ENCODE measurements at places on chromosomes 6 and 20.
A peak's percentile ranks its signal among the peaks of the same experiment; 100 is the strongest.

GRCh38 chr6:82260997-82261732 lies 13.6 kb upstream of the IBTK start:
- no peak overlapping the region for H3K4me3 ChIP-seq
- H3K27me3 ChIP-seq = no peaks in the 10 kb centered on the region
- no peaks in the 10 kb centered on the region for H3K36me3 ChIP-seq
- H3K27ac ChIP-seq = no peak overlapping the region
- no peak for DNase-seq
- peaks cover 4% of the 10 kb centered on the region for H3K4me1 ChIP-seq

GRCh38 chr6:150940941-150941340 lies 75.4 kb downstream of the MTHFD1L start:
- no peak for DNase-seq
- H3K4me1 ChIP-seq = no peaks in the 10 kb centered on the region
- H3K36me3 ChIP-seq = peaks cover 5% of the 10 kb centered on the region
- no peak overlapping the region for H3K4me3 ChIP-seq

DNA sequence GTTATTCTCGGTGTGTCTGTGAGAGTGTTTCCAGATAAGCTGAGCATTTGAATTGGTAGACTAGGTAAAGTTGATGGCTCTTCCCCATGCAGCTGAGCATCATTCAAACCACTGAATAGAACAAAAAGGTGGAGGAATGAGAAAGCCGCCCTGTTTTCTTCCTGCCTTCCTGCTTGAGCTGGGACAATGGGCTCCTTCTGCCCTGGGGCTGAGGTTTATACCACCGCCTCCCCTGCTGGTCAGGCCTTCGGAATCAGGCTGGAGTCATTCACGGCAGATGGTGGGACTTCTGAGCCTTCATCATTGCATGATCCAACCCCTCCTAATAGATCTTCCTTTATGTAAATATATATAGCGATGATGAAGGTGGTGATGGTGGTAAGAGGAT lies 124.9 kb downstream of the ANKRD60 start:
- H3K27ac ChIP-seq = no peak overlapping the region
- H3K27me3 ChIP-seq = peaks cover 14% of the 10 kb centered on the region
- no peaks in the 10 kb centered on the region for H3K36me3 ChIP-seq

GRCh38 chr20:48681873-48682426 lies 145.8 kb downstream of the PREX1 start:
- peaks cover 60% of the 10 kb centered on the region for H3K36me3 ChIP-seq
- H3K4me3 ChIP-seq = no peak overlapping the region
- DNase-seq = no peak
- no peak overlapping the region for H3K27ac ChIP-seq

- no peak overlapping the region for H3K27ac ChIP-seq
- H3K4me1 ChIP-seq = no peaks in the 10 kb centered on the region
- DNase-seq = no peak
- H3K36me3 ChIP-seq = peaks cover 72% of the 10 kb centered on the region
- H3K4me3 ChIP-seq = no peak overlapping the region
- H3K27me3 ChIP-seq = no peaks in the 10 kb centered on the region
Observed at GRCh38 chr20:35009665-35010328, 54.1 kb downstream of the MYH7B start.

DNA sequence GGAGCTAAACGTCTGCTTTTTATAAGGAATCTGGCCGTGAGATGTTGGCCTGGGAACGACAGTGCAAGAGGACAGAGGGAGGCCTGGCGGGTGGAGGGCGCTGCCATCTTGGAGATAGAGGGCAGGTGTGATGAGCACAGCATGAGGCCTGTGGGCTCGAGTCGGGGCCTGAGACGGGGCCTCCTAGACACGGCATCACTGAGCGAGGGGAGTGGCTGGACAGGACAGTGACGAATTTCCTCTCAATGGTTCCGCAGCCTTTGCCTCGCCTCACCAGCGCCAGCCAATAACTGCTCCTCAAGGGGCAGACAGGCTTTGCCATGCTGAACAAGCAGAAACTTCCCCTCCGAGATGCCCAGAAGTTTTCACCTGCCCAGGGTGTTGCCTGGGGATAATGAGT lies 376.7 kb downstream of the THBS2 start:
- no peak for DNase-seq
- H3K36me3 ChIP-seq = no peaks in the 10 kb centered on the region
- no peaks in the 10 kb centered on the region for H3K4me1 ChIP-seq

DNA sequence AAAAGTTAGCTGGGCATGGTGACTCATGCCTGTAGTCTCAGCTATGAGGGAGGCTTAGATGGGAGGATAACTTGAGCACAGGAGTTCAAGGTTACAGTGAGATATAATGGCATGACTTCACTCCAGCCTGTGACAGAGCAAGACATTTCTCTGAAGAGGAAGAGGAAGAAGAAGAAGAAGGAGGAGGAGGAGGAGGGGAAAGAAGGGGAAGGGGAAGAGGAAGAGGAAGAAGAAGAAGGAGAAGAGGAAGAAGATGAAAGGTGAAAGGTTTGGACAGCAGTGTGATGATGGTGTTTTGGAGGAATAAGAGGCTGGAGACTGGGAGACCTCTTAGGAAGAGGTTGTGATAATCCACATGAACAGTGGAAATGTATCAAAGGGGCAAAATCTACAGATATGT lies 410.7 kb upstream of the JAG1 start:
- H3K27ac ChIP-seq = no peak overlapping the region
- H3K27me3 ChIP-seq = no peaks in the 10 kb centered on the region
- H3K4me1 ChIP-seq = no peaks in the 10 kb centered on the region
- no peaks in the 10 kb centered on the region for H3K36me3 ChIP-seq
- no peak for DNase-seq

DNA sequence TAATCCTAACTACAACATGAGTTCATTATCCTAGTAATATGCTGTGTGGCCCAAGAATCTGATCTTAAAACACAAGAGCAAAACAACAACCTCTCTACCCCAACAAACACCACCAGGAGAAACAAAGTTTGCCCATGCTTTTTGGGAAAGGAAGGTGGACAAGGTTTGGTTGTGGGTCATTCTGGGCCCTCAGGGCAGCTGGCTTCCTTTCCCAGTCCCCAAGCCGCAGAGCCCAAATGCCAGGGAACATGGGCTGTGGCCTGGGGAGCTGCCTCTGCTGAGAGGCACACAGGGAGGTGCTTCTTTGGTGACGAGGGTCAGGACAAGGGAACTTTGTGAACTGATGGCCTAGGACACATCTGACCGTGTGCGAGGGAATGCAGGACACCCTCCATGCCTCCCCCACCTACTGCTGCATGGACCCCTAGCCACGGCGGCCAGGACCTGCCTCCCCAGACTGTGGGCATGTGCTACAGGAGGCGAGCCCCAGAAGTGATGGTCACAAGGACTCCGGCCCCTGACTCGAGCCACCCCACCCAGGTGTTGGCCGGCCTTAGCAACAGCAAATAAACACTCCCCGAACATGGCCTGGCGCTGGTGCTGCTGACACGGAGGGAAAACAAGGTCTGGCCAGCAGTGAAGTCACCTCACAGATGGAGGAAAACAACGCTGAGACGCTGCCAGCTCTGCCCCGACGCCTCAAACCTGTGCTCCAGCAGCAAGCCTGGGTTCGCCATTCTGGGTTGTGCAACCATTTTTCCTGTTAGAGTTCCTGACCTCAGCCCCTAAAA lies 55.6 kb downstream of the RRBP1 start:
- no peak overlapping the region for H3K27ac ChIP-seq
- H3K4me3 ChIP-seq = no peak overlapping the region
- no peak for DNase-seq
- no peaks in the 10 kb centered on the region for H3K4me1 ChIP-seq
- H3K27me3 ChIP-seq = no peaks in the 10 kb centered on the region

DNA sequence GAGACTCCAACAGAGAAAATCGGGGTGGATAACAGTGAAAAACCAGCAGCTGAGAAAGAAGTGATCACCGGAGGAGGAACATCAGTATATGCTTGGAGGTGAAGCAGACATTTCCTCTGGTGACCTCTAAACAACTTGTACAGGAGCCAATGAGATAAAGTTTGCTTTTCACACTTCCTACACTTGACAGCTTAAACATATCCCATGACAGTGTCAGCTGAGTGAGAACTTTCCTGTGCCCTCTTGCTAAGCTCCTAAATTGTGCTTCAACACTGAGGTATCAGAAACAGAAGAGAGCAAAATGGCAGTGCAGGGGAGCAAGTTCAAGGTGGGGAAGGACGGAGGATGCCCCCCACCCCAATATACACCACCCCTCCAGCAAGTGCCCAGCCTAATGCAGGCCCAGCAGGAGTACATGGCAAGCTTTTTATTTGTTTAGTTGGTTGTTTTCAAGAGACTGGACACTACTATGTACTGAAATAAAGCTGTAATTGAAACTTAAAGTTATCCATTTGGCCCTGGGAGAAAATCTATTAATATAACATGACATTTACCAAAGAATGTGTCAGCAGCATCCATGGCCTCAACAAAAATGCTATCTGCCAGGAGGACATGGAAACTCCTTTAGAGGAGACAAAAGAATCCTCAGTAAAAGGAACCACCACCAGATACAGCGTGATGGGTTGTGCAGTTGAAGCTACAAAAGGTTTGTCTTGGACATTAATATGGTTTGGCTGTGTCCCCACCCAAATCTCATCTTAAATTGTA lies 540.2 kb downstream of the PRKN start:
- no peaks in the 10 kb centered on the region for H3K36me3 ChIP-seq
- H3K27me3 ChIP-seq = no peaks in the 10 kb centered on the region
- H3K4me1 ChIP-seq = peaks cover 3% of the 10 kb centered on the region
- H3K4me3 ChIP-seq = no peak overlapping the region
- no peak overlapping the region for H3K27ac ChIP-seq

DNA sequence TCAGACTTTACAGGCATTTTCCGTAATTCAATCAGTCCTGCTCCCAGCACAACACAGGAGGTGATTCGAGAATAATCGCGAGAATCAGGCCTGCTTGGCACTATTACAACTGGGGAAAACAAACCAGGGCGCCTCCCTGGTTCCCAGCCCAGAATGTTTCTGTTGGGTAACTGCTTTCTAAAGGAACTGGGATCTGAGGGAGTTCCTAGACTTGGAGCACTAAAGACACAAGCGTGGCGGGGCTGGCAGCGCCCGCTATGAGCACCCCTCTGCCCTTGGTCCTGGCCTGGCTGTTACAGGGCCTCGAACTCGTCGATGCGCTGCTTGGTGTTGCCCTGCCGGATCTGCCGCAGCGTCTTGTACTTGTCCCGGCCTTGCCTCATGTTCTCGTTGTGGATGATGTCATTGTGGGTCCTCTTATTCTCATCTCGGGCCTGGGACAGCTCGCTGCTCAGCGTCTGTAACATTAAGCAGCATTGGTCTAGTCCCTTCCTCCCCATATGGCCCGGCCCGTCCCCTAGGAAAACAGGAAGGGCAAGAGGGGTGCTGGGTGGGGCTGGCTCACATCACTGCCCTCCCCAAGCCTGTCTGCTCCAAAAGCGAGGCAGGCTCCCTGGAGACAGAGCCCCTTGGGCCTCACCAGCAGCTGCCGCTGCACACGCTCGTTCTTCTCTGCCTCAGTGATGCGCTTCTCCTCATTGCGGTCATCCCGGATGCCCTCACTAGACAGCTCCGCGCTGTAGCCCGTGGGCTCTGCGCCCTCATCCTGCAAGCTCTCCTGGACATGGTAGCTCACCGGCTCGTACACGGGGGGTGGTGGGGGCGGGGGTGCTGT lies 52.3 kb downstream of the EZR start:
- no peaks in the 10 kb centered on the region for H3K4me1 ChIP-seq
- H3K27me3 ChIP-seq = no peaks in the 10 kb centered on the region
- H3K27ac ChIP-seq = no peak overlapping the region
- no peak overlapping the region for H3K4me3 ChIP-seq
- DNase-seq = no peak
- H3K36me3 ChIP-seq = peaks cover 73% of the 10 kb centered on the region

DNA sequence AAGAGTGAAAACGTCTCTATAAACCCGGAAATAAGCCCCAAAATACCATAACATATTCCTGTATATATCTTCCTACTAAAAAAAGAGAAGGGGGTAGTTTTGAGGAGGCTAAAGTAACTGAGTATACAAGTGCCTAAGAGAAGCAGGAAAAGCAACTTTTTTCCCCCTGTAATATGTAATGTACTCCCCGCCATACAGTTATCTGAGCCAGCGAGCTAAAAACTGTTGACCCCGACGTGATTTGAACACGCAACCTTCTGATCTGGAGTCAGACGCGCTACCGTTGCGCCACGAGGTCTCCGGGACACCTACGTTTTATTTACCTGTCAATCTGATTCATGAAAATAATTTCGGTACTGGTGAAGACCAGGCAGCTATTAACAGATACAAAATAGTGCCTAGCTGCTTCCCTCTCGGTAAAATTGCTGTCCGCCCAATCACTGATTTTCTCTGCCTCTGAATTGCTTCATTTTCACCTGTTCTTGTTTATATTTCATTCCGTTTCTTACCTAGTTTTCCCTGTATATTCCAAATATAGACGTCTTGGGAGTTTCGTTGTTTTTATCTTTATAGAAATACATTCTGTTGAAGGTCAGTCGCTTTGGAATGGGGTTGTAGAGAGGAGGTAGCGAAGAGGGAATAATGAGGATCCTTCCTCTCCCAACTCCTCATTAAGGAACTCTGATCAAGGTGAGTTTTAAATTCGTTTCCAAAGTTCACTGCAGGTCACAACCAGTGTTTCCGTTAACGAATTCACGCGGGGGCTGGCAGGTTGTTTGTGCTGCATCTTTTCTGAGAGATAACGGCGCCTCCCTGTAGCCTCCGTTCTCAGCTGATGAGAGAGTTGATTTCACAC lies 33.6 kb upstream of the BTN3A2 start:
- peaks cover 39% of the 10 kb centered on the region for H3K4me1 ChIP-seq
- DNase-seq = no peak
- peak overlapping the region; percentile 55 for H3K4me3 ChIP-seq
- no peaks in the 10 kb centered on the region for H3K36me3 ChIP-seq
- peaks cover 39% of the 10 kb centered on the region for H3K27me3 ChIP-seq

GRCh38 chr20:57481281-57481711 lies 43.6 kb downstream of the CTCFL start:
- H3K36me3 ChIP-seq = no peaks in the 10 kb centered on the region
- no peaks in the 10 kb centered on the region for H3K27me3 ChIP-seq
- no peak for DNase-seq
- peak overlapping the region; percentile 50 for H3K4me3 ChIP-seq

DNA sequence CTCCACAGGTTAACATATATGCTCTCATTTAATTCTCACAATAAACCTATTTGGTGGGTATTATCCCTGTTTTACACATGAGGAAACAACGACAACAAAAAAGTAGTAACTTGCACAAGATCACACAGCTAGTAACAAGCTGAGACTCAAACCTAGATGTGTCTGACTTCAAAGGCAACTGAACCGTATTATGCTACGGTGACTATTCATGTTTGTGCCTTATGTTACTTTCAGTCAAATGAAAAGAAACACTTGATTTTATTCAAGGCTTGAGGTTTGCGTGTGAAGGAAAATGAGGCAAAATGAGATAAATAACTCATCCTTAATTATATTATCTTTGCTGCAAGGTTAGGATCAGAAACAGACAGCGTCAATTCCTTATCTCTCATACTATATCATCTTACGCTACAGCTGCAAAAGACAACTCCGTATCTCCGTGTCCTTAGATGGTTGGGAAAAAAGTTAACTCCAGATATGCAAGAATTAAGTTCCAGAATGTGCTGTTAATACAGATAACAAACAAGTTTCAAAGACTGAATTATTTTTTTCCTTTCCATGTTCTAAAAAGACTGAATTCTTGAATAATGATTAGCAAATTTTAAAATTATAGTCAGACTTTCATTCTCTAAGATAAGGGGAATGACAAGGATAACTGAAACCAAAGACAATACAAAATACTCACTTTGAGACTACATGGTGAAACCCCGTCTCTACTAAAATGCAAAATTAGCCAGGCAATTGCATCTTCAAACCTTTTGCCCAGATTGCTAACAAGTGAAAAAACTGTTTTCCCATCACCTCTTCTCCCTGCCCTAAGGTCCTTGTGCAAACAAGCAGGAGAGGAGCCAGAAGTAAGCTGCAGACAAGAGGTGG lies 27.8 kb downstream of the STAU1 start:
- no peak overlapping the region for H3K27ac ChIP-seq
- peaks cover 17% of the 10 kb centered on the region for H3K36me3 ChIP-seq
- DNase-seq = no peak

- H3K36me3 ChIP-seq = no peaks in the 10 kb centered on the region
- no peaks in the 10 kb centered on the region for H3K27me3 ChIP-seq
Observed at GRCh38 chr6:4510906-4511640, 265.1 kb upstream of the CDYL start.

Measured in common myeloid progenitor, CD34-positive (primary cell).